ENCODE measurements at places on chromosomes 4 and X.
A peak's percentile ranks its signal among the peaks of the same experiment; 100 is the strongest.

DNA sequence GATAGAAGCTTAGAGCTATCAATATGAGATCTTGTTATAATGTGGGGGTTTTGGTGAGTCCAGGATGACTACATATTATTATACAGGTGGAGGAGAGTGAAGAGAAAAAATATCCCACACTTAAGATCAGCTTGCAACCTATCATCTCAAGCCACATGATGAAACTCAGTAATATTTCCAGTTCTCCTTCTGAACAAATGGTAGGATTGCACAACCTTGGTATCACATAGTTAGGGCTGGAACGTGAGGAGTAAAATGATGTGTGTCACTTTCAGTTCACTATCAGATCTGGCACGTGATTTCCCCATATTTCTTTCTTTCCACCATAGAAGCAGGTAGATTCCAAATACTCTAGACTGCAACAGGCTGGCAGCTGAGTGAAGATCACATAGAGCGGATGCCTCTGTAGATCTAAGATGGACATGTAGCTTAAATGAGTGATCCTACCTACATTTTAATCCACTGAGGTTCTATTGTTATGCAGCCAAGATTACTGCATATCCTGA lies 150.6 kb upstream of the ANKRD50 start:
- no peak for DNase-seq

DNA sequence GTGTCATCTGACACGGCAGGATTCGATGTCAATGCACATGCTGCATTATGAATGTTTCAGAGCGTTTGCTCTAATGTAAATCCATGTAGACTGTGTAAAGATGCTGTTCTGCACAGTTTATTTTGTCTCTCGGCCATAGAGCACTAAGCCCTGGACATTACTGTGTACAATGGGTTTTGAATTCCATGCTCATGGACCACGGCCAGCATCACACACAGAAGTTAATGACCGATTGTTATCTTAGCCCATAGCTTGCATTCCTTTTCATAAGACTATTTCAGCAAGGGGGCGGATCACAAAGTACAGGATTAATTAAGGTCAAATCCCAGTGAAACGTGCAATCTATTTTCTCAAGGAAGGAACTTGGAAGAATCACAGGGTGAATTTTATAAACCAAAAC lies 286.1 kb upstream of the TENM3 start:
- no peak for DNase-seq

DNA sequence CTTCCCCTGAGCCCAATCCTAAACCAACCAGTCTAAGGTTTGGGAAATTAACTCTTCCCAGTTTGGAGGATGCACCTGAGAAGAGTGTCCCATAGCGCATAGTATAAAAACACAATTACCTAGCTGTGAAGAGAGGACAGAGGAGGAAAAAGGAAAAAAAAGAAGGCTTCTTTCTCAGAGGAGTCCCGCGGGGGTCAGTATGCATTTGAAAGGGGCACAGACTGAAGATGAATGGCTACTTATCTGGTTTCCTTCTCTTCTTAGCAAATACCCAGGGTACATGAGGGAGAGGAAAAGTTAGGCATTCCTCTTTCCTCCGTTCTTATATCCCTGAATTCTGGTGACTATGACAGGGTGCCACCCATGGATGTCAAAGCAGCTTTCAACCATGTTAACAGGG lies 96.9 kb downstream of the TMEM47 start:
- DNase-seq = no peak

DNA sequence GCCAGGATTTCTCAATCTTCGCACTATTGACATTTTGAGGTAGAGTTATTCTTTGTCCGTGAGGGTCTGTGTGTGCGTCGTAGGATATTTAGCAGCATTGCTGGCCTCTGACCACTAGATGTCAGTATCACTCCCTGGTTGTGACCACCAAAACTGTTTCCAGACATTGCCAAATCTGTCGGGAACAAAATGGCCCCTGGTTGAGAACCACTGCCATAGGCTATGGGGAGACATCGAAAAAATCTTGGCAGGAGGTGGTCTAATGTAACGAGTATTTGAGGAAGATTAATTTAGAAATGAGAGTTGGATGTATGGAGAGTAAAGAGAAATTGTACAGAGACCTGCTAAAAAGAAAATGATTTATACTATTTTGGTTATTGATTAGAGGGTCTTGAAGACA lies 108.4 kb downstream of the DOCK11 start:
- peak; percentile 2 for DNase-seq

DNA sequence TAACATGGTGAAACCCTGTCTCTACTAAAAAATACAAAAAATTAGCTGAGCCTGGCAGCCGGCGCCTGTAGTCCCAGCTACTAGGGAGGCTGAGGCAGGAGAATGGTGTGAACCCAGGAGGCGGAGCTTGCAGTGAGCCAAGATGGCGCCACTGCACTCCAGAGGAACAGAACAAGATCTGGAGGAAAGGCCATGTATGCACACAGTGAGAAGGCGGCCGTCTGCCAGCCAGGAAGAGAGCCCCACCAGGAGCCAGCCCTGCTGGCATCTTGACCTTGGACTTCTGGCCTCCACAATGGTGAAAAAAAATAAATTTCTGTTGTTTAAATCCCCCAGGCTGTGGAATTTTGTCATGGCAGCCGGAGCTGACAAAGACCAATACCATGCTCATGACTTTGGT lies 28.2 kb upstream of the MSX1 start:
- DNase-seq = no peak

- DNase-seq = no peak
Observed at GRCh38 chr4:176102414-176103063, 36.9 kb downstream of the WDR17 start.
